Lung (tissue), 17 donors: ENCODE measurements at places on chromosomes 4 and X. TPM values are rescaled to one million over a fixed set of nuclear protein-coding genes. Genes with fewer than 3 reads are reported as not detected.

The LDOC1 gene
- total RNA-seq: 20.1 TPM

The DOK7 gene
- 0.63 TPM for total RNA-seq

The HPGD gene
- total RNA-seq: 144 TPM

The PAK3 gene
- 1.1 TPM for total RNA-seq

The SULT1B1 gene
- total RNA-seq: 4.7 TPM

DNA sequence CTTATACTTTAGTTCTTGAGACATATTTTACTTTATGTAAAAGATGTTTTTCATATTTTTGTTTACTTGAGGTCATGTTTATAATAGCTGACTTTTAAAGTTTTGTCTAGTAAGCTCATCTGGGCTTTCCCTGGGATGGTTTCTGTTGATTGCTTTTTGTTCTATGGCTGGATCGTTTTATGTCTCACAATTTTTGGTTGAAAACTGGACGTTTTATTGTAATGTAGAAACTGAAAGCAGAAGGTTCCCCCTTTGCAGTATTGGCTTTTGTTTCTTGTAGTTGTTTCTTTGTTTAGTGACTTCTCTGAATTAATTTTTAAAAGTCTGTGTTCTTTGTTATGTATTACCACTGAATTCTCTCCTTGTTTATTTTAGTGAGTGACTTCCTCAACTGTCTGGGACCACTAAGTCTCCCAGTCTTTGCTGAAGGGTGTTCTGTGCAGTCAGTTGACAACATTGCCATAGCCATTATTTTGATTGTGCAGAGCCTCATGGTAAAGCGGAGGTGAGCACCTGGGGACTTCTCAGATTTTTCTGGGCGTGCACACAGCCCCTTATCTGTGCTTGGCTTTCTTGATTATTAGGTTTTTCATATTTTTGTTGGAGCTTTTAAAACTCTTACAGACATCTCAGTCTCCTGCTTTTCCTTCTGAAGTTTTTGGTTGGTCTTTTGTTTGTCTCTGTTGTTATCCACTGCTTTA, 31.0 kb downstream of the KDM6A start:
- no peak for DNase-seq

DNA sequence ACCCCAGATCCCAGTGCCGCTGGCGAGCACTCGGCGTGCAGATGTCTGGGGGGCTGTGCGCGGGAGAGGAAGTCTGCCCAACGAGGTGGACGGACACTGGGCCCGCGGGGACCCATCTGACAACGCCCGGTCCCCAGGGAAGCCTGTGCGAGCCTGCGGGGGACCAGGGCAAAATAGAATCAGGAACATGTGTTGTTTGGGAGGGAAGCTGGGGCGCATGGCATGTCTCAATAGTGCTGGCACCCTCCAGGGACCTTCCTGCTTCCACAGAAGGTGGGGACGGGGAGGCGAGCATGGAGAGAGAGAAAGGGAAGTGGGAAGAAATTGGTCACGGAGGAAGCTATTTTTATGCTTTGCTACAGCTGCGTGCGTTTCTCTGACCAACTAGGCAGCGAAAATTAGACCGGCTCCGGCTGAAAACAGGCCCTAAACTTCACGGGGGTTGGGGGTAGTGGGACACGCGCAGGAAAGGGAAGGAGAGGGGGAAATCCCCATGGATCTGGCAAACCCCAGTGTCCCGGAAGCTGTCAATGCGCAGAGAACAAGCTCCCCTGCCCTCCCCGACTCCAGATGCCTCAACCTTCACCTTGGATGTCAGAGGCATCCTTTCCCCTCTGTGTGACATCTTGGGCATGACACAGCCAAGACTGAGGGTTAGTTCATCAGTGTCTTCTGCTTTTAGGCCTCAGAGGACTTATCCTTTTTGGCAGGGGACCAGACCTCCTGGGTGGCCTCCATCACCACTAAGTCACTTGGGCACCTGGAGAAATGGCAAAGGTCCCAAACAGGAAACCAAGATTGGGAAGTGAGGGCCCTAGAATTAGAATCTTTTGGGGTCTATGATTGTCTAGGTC, 169.8 kb upstream of the BCOR start:
- DNase-seq: peak; percentile 37

- DNase-seq: no peak
These were observed 24.6 kb upstream of the PDLIM3 start for GRCh38 chr4:185559915-185560281.

- no peak for DNase-seq
These were observed 104.8 kb downstream of the ANK2 start for GRCh38 chr4:113154281-113154680.

GRCh38 chr4:64774626-64775025, 365.4 kb upstream of the TECRL start:
- DNase-seq: no peak
